HT1080 (cell line): ENCODE measurements at places on chromosomes 1 and 21. TPM values are rescaled to one million over a fixed set of nuclear protein-coding genes. Genes with fewer than 3 reads are reported as not detected.

DNA sequence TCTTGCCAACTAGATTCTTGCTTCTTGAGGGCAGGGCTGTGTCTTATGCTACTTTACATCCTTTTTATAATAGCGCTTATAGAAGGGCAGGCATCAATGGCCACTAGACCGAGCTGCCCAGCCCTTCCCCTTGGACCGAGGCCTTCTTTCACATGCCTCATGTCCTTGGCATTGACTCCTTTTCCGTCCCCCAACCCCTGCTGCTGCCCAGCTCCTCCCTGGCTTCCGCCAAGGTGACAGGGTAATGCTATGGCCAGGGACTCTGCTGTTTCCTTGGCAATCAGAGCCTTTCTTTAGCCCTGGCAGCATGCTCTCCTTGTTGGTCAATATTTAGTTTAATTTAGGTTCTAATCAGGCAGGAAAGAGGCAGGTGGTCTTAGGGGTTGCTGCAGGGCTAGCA is 48.2 kb downstream of the DDX20 start:
- no peak for DNase-seq

DNA sequence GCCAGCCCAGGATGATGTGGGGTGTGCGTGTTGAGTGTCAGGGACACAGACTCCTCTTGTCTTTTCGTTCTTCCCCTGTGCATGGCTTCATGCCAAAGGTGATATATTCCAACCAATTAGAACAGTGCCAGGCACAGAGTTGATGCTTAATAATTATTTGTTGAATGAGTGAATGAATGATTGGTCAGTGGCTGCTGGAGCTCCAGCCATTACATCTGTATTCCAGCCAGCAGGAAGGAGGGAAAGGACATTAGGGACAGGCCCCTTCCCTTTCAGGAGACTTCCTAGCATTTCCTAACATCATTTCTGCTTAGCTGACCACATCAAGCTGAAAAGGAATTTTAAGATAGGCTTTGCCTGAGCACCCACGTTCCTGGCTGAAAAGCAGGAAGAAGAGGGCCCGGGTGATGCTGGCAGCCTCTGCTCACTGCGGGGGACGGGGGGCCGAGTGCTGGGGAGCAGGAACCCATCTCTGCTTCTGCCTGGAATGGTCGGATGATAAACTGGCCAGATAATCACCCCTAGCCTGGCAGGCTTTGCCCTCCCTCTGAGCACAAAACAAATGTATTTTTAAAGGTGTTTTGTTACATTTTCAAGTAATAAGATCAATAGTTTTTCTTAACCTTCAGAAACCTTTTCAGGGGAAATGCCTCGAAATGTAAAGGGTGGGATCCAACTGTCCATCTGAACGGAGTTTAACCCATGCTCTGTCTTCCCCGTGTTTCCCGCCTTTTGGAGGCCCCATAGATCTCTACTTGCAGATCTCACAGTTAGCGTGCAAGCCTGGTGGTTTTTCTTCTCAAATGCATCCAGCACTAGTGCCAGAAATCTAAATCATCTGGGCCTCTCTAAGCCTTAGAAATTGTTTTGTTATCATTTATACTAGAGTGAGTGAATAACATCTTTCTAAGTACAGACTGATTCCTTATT is 39.0 kb downstream of the SLC37A1 start:
- DNase-seq, result no peak

DNA sequence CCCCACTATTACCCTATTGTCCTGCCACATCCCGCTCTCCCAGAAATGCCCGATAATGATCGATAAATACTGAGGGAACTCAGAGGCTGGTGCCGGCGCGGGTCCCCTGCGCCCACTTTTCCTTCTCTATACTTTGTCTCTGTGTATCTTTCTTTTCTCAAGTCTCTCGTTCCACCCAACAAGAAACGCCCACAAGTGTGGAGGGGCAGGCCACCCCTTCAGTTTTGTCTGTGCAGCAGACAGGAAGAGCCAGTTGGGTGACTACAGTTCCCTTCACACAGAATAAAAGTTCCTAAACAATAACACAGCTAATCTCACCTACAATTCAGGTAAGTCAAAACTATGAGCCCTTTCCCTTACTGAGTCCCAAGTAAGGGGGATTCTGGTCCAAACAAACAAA is 423.7 kb downstream of the SMYD3 start:
- no peak for DNase-seq

DNA sequence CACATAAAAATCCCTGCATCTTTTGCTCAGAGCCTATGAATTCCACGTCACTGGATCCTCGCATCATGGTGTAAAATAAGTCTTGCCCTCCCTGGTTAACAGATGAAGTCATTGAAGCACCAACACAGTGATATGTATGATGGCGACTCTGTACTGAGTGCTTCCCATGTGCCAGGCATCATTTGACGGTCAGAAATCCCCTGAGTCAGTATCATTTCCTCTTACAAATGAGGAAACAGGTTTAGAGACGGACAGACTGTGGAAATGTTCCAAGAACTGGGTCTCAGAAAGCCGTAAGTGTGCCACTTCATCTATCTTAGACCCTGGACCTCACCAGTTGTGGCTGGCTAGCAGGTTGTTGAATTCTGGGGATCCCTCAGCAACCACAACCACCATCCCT is 5.1 kb upstream of the OLFML2B start:
- peak; percentile 23 for DNase-seq

DNA sequence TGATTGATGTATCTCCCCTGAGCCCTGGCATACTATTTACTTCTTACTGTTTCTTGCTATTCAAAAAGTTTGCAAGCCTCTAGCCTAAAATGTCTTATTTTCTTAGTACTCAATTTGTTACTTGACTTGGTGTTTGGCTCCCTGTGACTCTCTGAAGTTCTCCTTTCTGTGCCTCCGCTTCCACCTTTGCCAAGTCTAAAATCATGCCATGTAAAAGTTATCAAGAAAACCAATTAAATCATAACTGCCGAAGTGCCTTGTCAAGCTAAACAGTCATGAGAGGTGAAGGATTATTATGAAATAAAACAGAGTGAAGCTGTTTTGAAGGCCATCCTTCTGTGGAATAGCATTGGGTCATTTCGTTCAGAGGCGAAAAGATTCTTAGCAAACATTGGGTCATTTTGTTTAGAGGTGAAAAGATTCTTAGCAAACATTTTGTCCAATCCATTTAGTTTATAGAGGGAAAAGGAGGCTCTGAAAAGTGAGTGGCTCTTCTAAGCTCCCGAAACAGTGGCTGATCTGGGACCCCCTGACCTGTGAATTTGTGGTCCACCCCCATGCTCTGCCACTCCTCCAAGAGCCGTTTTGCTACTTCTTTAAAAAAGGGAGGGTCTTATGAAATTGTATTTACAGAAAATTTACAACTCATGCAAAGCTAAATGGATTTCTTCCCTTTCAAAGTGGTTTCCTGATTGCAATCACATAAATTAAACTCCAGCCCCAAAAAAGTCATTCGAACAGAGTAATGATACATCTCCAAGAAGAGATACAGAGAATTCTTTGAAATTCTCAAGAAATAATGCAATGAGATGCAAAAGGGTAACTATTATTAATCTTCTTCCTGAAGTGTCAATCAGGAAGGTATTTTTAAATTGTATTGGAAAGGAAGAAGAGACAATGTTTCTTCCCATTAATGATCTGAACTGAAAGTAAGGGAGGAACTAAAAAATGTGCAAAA is 141.4 kb downstream of the RUNX1 start:
- DNase-seq, result no peak

GRCh38 chr1:47390843-47391242 is 25.2 kb upstream of the FOXE3 start:
- no peak for DNase-seq

GRCh38 chr21:31766899-31767298 is 35.0 kb upstream of the SCAF4 start:
- no peak for DNase-seq

GRCh38 chr1:60169206-60169605 is 95.6 kb upstream of the C1orf87 start:
- no peak for DNase-seq

- DNase-seq, result peak; percentile 47
These were observed 104.2 kb downstream of the DUSP10 start for GRCh38 chr1:221637641-221638041.

GRCh38 chr1:244820131-244820530 is 15.3 kb upstream of the COX20 start:
- no peak for DNase-seq

DNA sequence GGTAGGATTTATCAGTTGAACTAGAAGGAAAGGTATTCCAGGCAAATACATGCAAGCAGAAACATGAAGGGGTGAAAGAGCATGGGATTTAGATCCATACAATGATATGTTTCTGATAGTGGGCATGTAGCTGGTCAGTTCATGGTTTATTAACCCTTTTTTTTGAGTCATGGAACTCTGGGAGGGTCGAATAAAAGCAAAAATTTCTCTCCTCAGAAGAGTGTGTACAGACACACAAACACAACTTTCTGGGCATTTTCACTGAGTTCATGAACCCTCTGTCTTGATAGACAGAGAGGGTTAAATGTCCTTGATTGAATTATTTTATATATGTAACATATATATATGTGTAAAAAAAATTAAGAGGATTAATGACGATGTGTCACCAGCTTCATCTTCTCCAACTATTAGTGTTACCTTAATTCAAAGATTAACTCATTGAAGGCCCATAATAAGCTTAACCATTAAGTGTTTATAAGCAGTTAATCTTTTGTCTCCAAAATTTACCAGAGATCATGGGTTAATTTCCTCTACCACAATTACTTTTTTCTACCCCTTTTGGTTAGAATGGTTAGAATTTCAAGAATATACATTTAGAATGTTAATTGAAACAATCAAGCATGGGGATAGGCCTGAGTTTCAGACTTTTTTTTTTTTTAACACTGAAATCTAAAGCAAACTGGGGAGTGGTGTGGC is 4.6 kb downstream of the JUN start:
- DNase-seq, result no peak

LPAR3 gene
- total RNA-seq, result 2.2 and 4.1 TPM in 2 replicates

DIO1 gene
- total RNA-seq, result not detected in 2 replicates

SLAMF1 gene
- total RNA-seq, result 0.03 TPM in 1 of 2 replicates, not detected in the other

GPR161 gene
- 12.8 and 13.4 TPM in 2 replicates for total RNA-seq

PRDX6 gene
- 185 and 243 TPM in 2 replicates for total RNA-seq
